ENCODE measurements at places on chromosomes 11 and 22. TPM values are rescaled to one million over a fixed set of nuclear protein-coding genes. Genes with fewer than 3 reads are reported as not detected.

PTPRCAP gene
- not detected for total RNA-seq

UBQLN3 gene
- total RNA-seq = not detected

SLC5A1 gene
- not detected for total RNA-seq

TCN2 gene
- total RNA-seq = not detected

DCDC1 gene
- 0.36 TPM for total RNA-seq

NPAS4 gene
- not detected for total RNA-seq

BIRC3 gene
- total RNA-seq = 0.59 TPM

OR8A1 gene
- not detected for total RNA-seq

GGTLC3 gene
- total RNA-seq = not detected

SPON1 gene
- total RNA-seq = not detected

PRDM10 gene
- 4.9 TPM for total RNA-seq

Measured in MG63 (cell line).